ENCODE measurements at places on chromosomes 2 and 18. TPM values are rescaled to one million over a fixed set of nuclear protein-coding genes. Genes with fewer than 3 reads are reported as not detected.

The MOGAT1 gene
- total RNA-seq: not detected

The IMPA2 gene
- total RNA-seq: 7.3 TPM

The HOXD12 gene
- total RNA-seq: not detected

The ABCG8 gene
- not detected for total RNA-seq

The GKN1 gene
- total RNA-seq: not detected

The PARD6G gene
- total RNA-seq: 1.8 TPM

The PLGLB2 gene
- total RNA-seq: 2.1 TPM

The CD302 gene
- 10.6 TPM for total RNA-seq

The PPIL3 gene
- 28.7 TPM for total RNA-seq

The SCN9A gene
- 1.8 TPM for total RNA-seq

The ALPI gene
- not detected for total RNA-seq

The ARL4C gene
- 8.3 TPM for total RNA-seq
